ENCODE measurements at places on chromosomes 2 and 18. TPM values are rescaled to one million over a fixed set of nuclear protein-coding genes. Genes with fewer than 3 reads are reported as not detected.

GRCh38 chr2:64629329-64629781 lies 24.4 kb downstream of the SERTAD2 start:
- H3K4me3 ChIP-seq, result no peak overlapping the region
- H3K4me1 ChIP-seq, result peaks cover 7% of the 10 kb centered on the region
- H3K27me3 ChIP-seq, result peaks cover 18% of the 10 kb centered on the region
- peaks cover 6% of the 10 kb centered on the region for H3K36me3 ChIP-seq
- no peak overlapping the region for H3K27ac ChIP-seq
- no peak for DNase-seq

DES gene
- total RNA-seq, result 4.3 TPM

ZAP70 gene
- not detected for total RNA-seq

DNA sequence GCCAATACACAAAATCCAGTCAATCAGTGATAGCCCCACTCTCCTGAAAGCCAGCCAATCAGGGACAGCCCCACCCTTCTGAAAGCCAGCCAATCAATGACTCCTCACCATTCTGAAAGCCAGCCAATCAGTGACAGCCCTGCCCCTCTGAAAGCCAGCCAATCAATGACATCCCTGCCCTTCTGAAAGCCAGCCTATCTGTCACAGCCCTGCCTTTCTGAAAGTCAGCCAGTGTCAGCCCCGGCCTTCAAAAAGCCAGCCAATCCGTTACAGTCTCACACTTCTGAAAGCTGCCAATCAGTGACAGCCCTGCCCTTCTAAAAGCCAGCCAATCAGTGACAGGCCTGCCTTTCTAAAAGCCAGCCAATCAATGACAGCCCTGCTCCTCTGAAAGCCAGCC lies 95.9 kb upstream of the HDAC4 start:
- H3K4me3 ChIP-seq, result no peak overlapping the region
- no peaks in the 10 kb centered on the region for H3K36me3 ChIP-seq
- no peaks in the 10 kb centered on the region for H3K4me1 ChIP-seq
- no peak overlapping the region for H3K27ac ChIP-seq

DNA sequence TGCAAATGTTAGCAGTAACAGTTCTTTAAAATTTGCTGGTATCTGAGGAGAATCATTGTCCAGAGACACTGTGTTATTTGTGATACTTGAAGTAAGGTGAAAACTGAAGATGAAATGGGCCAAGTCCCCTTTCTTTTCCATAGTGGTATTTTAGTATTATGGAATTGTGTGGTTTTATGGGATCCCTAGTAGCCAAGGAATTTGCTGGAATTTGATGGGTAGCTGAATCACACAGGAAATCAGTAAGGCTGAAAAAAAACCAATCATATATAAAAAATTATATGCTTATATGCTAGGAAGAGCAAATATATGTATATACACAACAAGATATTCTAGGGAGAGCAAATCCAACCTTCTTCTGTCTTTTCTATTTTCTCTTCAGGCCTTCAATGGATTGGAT lies 54.2 kb upstream of the TACR1 start:
- DNase-seq, result no peak
- H3K4me1 ChIP-seq, result no peaks in the 10 kb centered on the region
- no peak overlapping the region for H3K4me3 ChIP-seq
- H3K36me3 ChIP-seq, result no peaks in the 10 kb centered on the region
- no peaks in the 10 kb centered on the region for H3K27me3 ChIP-seq
- H3K27ac ChIP-seq, result no peak overlapping the region

DNA sequence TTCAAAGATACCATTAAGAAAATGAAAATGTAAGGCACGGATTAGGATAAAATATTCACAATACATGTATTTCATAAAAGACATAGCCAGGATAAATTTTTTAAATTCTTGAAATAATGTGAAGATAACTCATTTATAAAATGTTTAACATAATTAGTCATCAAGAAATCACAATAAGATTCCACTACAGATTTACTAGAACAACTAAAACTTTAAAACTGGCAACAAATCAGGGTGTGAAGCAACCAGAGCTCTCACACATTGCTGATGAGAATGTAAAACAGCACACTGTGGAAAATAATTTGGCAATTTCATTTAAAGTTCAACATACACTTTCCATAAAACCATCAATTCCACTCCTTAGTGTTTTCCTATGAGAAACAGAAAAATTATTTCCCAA lies 89.6 kb upstream of the UBE2E3 start:
- H3K36me3 ChIP-seq, result no peaks in the 10 kb centered on the region
- no peak overlapping the region for H3K4me3 ChIP-seq
- no peaks in the 10 kb centered on the region for H3K27me3 ChIP-seq
- DNase-seq, result peak; percentile 1

DNA sequence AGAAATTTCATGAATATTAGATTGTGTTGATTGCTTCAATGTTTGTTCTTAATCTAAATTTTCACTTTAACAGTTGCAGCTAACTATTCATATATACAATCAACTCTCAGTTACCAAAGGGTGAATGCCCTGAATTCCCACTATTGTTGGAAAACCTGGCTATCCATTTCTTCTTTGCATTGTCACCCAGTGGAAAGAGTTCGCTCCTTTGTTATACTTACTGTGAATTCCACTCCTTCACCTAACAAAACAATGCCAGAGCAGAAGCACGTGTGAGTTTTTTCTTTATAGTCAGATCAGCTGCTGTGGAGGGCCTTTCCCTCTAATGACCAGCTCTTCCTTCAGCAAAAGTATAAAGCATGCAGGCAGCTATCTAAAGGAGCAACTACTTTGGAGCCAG lies 409.2 kb upstream of the NRP2 start:
- H3K4me3 ChIP-seq, result no peak overlapping the region
- H3K27ac ChIP-seq, result no peak overlapping the region
- no peaks in the 10 kb centered on the region for H3K4me1 ChIP-seq
- H3K36me3 ChIP-seq, result no peaks in the 10 kb centered on the region
- DNase-seq, result no peak

DNA sequence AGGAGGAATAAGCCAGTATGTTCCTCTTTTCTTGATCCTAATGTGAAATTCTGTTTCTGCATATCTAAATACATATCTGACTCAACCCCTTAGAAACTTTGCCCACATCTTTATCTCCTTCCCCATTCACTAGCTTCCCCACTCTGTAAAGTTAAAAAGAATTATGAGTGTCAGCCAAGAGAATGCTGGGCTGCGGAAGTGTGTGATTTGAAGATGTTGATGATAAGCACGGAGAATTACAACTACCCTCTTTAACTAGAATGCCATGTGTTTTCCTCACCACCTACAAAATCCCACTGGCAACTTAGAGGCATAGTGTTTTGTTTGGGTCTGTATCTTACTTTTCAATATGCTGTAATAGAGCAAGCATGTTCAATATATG lies 490.4 kb upstream of the FANCL start:
- H3K27me3 ChIP-seq, result no peaks in the 10 kb centered on the region
- H3K36me3 ChIP-seq, result no peaks in the 10 kb centered on the region
- no peak overlapping the region for H3K4me3 ChIP-seq

GALNT14 gene
- total RNA-seq, result not detected
